ENCODE measurements at places on chromosomes 2 and 18.
A peak's percentile ranks its signal among the peaks of the same experiment; 100 is the strongest.

GRCh38 chr2:169005080-169005598 lies 26.0 kb downstream of the ABCB11 start:
- no peaks in the 10 kb centered on the region for H3K27me3 ChIP-seq
- DNase-seq, result no peak
- no peak overlapping the region for H3K27ac ChIP-seq

GRCh38 chr2:124875627-124876244 lies 850.6 kb downstream of the CNTNAP5 start:
- no peak overlapping the region for H3K4me3 ChIP-seq
- no peaks in the 10 kb centered on the region for H3K4me1 ChIP-seq
- H3K27me3 ChIP-seq, result no peaks in the 10 kb centered on the region
- no peaks in the 10 kb centered on the region for H3K36me3 ChIP-seq

- no peaks in the 10 kb centered on the region for H3K4me1 ChIP-seq
- no peaks in the 10 kb centered on the region for H3K27me3 ChIP-seq
- DNase-seq, result no peak
- H3K27ac ChIP-seq, result no peak overlapping the region
Observed at GRCh38 chr18:3472681-3473544, 22.9 kb downstream of the TGIF1 start.

DNA sequence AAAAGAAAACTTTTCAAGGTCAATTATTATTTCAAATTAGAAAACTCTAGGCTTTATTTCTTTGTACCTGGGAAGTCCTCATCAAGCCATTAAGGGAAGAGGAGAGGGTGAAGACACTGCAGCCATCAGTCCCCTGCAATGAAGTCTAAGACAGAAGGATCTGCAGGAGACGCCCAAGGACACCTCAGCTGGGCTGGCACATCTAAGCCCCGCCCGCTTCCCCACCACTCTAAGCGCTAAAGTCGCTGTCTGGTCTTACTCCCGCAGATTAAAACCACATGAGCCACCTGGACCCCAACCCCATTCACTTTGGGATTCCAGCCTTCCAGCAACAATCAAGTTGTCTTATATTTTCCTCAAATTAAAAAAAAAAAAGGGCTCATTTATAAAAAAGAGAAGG lies 104.4 kb downstream of the AFF3 start:
- no peaks in the 10 kb centered on the region for H3K4me1 ChIP-seq
- H3K4me3 ChIP-seq, result no peak overlapping the region
- H3K27ac ChIP-seq, result no peak overlapping the region
- H3K27me3 ChIP-seq, result peaks cover 5% of the 10 kb centered on the region
- H3K36me3 ChIP-seq, result no peaks in the 10 kb centered on the region

DNA sequence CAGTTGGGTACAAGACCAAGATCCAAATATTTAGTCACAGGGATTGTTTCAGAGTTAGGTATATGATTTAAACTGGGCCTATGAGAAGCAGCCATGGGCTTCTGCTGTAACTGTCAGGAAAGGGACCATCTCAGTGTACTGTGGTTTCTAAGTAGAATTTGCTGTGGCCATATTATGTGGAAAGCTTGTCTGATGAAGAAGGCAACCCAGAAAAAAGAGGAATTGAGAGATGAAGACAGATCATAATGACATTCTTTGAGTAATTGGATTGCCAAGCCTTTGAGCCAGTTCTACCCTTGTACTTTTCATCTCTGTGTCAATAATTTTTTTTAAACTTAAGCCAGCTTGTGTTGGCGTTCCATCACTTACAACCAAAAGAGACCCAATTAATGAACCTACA lies 259.6 kb downstream of the NUP35 start:
- no peaks in the 10 kb centered on the region for H3K36me3 ChIP-seq
- H3K4me3 ChIP-seq, result no peak overlapping the region
- H3K27me3 ChIP-seq, result no peaks in the 10 kb centered on the region
- H3K27ac ChIP-seq, result no peak overlapping the region
- DNase-seq, result no peak

GRCh38 chr2:218781691-218782527 lies at the start of gene CYP27A1:
Gene CYP27A1, plus strand, starts transcription at chr2:218782147. Its CDS starts 36 bp downstream, at chr2:218782183.
- no peak within 1 kb of the TSS for H3K27ac ChIP-seq
- H3K27me3 ChIP-seq, result no peaks in the 10 kb centered on the region
- H3K4me3 ChIP-seq, result peak within 1 kb of the TSS; percentile 76
- no peaks in the 10 kb centered on the region for H3K4me1 ChIP-seq

GRCh38 chr2:235669983-235670962 lies 176.4 kb downstream of the AGAP1 start:
- no peaks in the 10 kb centered on the region for H3K27me3 ChIP-seq
- no peak overlapping the region for H3K27ac ChIP-seq
- H3K4me3 ChIP-seq, result peak overlapping the region; percentile 77

DNA sequence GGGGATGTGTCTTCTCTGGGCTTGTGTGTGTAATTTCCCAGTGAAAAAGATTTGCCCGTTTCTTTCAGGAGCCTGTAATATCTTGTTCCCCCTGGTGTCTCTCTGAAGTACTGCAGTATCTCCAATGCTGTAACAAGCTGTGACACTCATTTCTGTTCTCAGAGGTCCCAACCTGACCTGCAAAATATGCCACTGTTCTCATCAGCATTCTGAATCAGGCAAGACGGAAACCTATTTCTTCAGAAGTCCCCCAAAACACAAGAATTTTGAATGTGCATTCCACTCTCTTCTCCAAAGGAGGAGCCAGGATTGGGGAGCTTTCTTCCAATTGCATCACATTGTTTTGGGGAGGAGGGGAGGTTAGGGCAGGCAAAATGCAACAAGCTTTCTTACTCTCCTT lies 77.0 kb upstream of the CNGA3 start:
- no peak overlapping the region for H3K4me3 ChIP-seq
- peaks cover 9% of the 10 kb centered on the region for H3K27me3 ChIP-seq
- H3K36me3 ChIP-seq, result no peaks in the 10 kb centered on the region
- peaks cover 4% of the 10 kb centered on the region for H3K4me1 ChIP-seq
- DNase-seq, result peak; percentile 73

DNA sequence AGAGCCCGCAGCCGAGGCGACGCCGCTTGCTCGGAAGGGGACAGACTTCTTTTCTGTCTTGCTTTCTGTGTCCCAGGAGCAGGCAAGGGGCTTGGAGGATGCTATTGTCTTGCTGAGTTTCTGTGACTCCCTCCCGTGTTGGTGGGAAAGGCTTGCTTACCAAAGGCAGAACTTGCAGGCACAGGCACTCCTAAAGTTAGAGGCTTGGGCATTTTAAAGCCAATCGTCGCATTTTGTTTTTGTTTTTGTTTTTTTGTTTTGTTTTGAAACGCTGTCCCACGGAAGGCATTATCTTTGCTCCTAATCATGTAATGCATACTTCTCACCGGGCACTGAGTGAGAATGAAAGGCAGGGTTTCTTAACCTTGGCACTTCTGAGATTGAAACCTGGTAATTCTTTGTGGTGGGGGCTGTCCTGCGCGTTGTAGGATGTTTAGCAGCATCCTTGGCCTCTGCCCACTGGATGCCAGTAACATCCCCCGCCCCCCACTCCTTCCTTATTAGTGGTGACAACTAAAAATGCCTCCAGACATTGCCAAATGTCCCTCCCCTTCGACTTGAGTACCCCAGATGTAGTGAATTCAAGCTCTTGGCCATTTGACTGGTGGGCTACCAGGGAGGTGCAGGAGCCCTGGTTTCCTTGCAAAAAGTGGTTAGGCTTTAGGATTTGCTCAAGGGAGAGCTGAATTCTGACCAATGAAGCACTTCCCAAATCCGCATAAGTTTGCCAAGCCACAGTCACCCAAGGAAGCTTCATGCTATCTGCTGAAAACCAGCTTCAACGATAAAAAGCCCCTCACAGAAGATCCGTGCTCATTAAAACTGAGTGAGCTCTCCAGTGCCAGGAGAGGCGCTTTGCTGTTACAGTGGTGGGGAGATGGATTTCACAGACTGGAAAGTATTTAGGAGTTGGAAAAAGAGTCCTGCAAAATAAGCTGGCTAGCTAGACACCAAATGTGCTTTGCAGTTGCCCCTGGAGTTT lies 1.2 kb downstream of the ANTXR1 start:
- no peaks in the 10 kb centered on the region for H3K36me3 ChIP-seq
- DNase-seq, result peak; percentile 75
- peak overlapping the region; percentile 70 for H3K27ac ChIP-seq
- no peaks in the 10 kb centered on the region for H3K27me3 ChIP-seq
- peaks cover 66% of the 10 kb centered on the region for H3K4me1 ChIP-seq
- peak overlapping the region; percentile 91 for H3K4me3 ChIP-seq

GRCh38 chr2:188474316-188474715 lies 182.6 kb downstream of the GULP1 start:
- no peak overlapping the region for H3K4me3 ChIP-seq
- no peaks in the 10 kb centered on the region for H3K27me3 ChIP-seq
- H3K27ac ChIP-seq, result no peak overlapping the region
- peaks cover 7% of the 10 kb centered on the region for H3K4me1 ChIP-seq
- no peaks in the 10 kb centered on the region for H3K36me3 ChIP-seq

- H3K27ac ChIP-seq, result no peak overlapping the region
- DNase-seq, result no peak
- H3K4me1 ChIP-seq, result peaks cover 24% of the 10 kb centered on the region
- no peak overlapping the region for H3K4me3 ChIP-seq
- no peaks in the 10 kb centered on the region for H3K27me3 ChIP-seq
Observed at GRCh38 chr2:217060951-217061547, 201.2 kb upstream of the TNP1 start.

DNA sequence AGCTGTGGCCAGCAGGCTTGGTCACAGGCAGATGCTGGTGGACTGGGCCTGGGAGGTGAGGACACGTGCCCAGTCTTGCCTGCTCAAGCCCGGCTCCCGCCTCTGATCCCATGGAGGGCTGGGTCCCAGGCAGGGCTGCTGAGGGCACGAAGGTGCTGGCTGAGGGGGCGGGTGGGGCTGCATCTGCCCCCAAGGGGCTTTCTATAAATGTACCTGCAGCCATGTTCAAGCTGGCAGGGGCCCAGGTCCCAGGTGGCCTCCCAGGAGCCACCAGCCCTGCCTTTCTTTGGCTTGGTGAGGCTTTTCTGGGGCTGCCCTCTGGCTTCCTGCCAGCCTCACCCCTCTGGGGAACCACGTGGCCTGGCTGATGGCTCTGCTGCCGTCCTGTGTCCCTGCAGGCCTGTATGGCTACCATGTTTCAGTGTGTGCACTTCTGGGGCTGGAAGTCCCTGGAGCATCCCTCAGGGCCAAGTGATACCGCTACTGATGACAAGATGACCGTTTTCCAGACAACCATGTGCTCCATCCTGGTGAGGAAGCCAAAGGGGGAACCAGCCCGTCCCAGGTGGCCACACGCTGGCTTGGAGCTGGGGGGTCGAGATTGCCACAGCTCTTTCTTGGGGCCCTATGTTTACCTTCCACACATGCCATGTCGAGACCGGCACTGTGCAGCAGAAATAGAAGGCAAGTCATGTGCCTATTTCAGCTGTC lies 23.2 kb downstream of the HJURP start:
- no peak for DNase-seq
- H3K4me1 ChIP-seq, result no peaks in the 10 kb centered on the region
- H3K27me3 ChIP-seq, result no peaks in the 10 kb centered on the region
- no peak overlapping the region for H3K4me3 ChIP-seq
- H3K36me3 ChIP-seq, result no peaks in the 10 kb centered on the region

GRCh38 chr2:241413929-241414580 lies 58.0 kb downstream of the FARP2 start:
- H3K27ac ChIP-seq, result no peak overlapping the region
- peak; percentile 34 for DNase-seq
- no peaks in the 10 kb centered on the region for H3K4me1 ChIP-seq
- peaks cover 33% of the 10 kb centered on the region for H3K36me3 ChIP-seq
- no peaks in the 10 kb centered on the region for H3K27me3 ChIP-seq
- no peak overlapping the region for H3K4me3 ChIP-seq

DNA sequence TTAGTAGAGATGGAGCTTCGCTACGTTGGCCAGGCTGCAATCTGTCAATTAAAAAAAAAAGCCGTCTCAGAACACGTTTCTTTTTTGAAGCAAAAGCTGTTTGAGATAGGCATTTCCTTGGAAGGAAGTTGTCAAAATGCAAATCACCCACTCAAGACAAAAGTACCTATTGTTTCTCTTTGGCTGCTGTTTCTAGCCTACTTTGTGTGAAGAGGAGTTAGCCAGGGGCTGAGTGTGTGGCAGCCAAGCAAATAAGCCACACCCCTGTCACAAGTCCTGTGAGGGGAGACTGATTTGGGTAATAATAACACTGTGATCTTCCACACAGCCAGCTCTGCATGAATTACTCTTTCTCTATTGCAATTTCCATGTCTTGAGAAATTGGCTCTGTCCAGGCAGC lies 47.4 kb upstream of the CDCA7 start:
- H3K4me1 ChIP-seq, result no peaks in the 10 kb centered on the region
- no peaks in the 10 kb centered on the region for H3K36me3 ChIP-seq
- no peak for DNase-seq
- no peaks in the 10 kb centered on the region for H3K27me3 ChIP-seq

DNA sequence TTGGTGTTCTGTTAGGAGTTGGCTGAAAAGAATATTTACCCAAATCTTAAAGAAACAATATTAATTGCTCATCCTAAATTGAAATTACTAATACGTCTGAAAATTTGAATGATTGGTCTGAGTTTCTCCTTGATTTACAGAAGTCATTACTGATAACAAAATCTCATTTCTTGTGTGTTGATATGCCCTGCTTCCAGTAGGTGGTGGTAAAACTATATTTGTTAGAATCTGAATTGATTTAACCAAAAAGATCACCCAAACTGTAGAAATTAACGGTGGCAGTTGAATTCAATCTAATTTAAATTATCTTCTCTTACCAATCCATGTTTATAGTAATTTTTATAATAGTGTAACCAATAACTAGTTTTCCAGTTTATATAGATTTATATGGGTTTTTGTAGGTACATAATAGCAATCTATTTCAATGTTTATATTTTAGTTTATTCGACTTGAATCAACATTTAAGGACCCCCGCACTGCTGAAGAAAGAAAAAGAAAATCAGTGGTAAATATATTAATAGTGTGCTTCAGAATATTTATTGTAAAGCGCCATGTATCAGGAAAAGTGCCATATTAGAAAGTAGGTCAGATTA lies 38.3 kb downstream of the PAPOLG start:
- H3K27me3 ChIP-seq, result no peaks in the 10 kb centered on the region
- H3K27ac ChIP-seq, result no peak overlapping the region
- 0 out of 2 replicates have a peak, but pooled peaks cover 5% of the 10 kb centered on the region for H3K4me1 ChIP-seq
- peak; percentile 43 for DNase-seq

- H3K36me3 ChIP-seq, result no peaks in the 10 kb centered on the region
- peaks cover 14% of the 10 kb centered on the region for H3K4me1 ChIP-seq
- H3K27me3 ChIP-seq, result no peaks in the 10 kb centered on the region
- H3K27ac ChIP-seq, result no peak overlapping the region
- peak; percentile 18 for DNase-seq
- no peak overlapping the region for H3K4me3 ChIP-seq
Observed at GRCh38 chr18:23631746-23632145, 31.0 kb downstream of the ANKRD29 start.

- no peaks in the 10 kb centered on the region for H3K27me3 ChIP-seq
- no peak for DNase-seq
- H3K4me3 ChIP-seq, result no peak overlapping the region
- H3K36me3 ChIP-seq, result no peaks in the 10 kb centered on the region
Observed at GRCh38 chr2:142223309-142223708, 92.5 kb upstream of the LRP1B start.

GRCh38 chr18:57209713-57210106 lies 62.8 kb downstream of the BOD1L2 start:
- no peak overlapping the region for H3K27ac ChIP-seq
- H3K27me3 ChIP-seq, result no peaks in the 10 kb centered on the region
- peaks cover 13% of the 10 kb centered on the region for H3K4me1 ChIP-seq
- H3K4me3 ChIP-seq, result no peak overlapping the region
- no peak for DNase-seq

All from GM23248 (cell line).